Activated naive CD8-positive, alpha-beta T cell treated with anti-CD3 and anti-CD28 coated beads for 36 hours (primary cell): ENCODE measurements at places on chromosomes 7 and 10. TPM values are rescaled to one million over a fixed set of nuclear protein-coding genes. Genes with fewer than 3 reads are reported as not detected.

AQP1 gene
- 0.10 TPM for total RNA-seq

SHOC2 gene
- 46.1 TPM for total RNA-seq

GRCh38 chr7:128869944-128870285, 7.3 kb downstream of the ATP6V1F start:
- H3K36me3 ChIP-seq: peaks cover 4% of the 10 kb centered on the region
- peaks cover 10% of the 10 kb centered on the region for H3K4me1 ChIP-seq
- peak overlapping the region; percentile 69 for H3K4me3 ChIP-seq
- DNase-seq: peak; percentile 31
- H3K27me3 ChIP-seq: peaks cover 8% of the 10 kb centered on the region

DNA sequence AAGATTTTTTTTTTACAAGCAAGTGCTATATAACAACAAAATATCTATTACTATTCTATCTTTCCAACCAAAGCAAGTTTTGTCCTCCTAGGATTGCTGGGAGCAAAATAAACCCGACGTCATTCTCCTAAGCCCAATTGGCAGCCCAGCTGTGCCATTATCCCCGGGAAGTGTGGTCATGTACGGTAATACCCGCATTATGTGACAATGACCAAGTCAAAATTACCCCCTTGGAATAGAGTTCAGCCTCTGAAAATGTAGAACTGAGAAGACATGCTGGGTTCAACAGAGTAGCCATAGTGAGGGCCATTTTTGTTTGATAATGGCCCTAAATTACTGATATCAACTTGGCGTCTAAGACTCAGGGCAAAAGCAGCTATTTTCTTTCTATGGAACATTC, 215.5 kb downstream of the LRRTM3 start:
- no peaks in the 10 kb centered on the region for H3K36me3 ChIP-seq
- no peak overlapping the region for H3K27ac ChIP-seq
- no peak for DNase-seq
- no peaks in the 10 kb centered on the region for H3K4me1 ChIP-seq
- no peaks in the 10 kb centered on the region for H3K27me3 ChIP-seq
- H3K4me3 ChIP-seq: no peak overlapping the region

DNA sequence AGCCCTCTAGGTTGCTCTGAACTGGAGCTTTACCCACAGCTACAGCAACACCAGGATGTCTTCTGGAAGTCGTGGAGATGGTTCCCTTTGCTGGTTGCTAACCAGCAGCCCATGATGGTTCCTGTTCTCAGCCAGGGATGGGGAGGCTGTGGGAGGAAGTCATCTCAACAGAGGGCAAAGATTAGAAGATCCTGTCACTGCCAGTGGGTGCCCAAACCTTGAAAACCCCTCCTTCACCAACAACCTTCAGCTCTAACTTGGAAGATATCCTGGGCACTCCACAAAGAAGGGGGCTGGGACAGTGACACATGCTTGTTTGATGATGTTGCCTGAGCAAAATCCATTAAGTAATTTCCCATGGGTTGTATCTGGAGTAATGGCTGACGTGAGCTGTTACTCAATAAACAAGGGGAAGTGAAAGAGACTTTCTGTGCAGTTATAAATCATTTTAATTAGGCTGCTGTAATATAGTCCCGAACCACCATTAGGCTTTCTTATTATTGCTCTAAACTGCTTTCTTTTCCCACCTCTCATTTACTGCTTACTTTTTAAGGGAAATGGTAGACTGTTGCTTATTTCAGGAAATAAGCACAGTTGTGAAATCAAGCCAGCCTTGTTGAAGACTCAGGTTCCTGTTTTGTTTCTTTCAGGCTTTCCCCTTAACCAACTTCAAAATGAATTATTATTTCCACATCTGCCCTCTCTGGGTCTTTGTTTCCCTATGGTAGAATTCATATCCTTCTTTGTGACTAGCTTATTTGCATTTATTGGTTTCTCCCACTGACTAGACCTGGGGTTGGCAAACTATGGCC, 124.8 kb downstream of the PPP1R17 start:
- no peaks in the 10 kb centered on the region for H3K4me1 ChIP-seq
- no peak for DNase-seq
- no peak overlapping the region for H3K4me3 ChIP-seq
- no peak overlapping the region for H3K27ac ChIP-seq

DNA sequence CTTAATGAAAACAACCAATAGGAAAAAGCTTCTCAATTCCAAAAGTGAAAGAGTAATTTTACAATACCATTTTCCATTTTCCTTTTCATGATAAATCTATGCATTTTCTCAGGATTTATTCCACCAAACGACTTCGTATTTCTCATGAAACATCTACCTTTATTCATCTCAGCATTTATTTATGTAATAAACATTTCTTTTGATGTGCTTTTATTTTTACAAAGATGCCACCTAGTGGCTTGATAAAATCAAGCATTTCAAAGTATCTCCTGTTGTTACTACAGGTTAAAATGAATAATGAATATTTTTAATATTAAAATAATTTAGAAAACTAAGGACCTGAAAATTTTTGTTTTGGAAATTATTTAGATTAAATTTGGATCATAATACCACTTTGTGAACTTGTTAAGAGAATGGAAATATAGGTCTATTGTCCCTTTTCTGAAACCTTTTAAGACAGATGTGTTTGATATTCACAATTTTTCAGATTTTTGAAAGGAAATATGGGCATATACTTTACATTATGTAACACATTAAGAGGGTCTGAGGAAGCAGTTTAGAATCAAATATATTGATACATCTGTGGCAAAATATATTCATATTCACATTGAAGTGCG, 2.7 kb upstream of the IQUB start:
- H3K27me3 ChIP-seq: peaks cover 18% of the 10 kb centered on the region
- no peak for DNase-seq
- H3K27ac ChIP-seq: no peak overlapping the region
- no peak overlapping the region for H3K4me3 ChIP-seq
- peaks cover 28% of the 10 kb centered on the region for H3K4me1 ChIP-seq
